ENCODE measurements at places on chromosomes 12 and 14. TPM values are rescaled to one million over a fixed set of nuclear protein-coding genes. Genes with fewer than 3 reads are reported as not detected.

DNA sequence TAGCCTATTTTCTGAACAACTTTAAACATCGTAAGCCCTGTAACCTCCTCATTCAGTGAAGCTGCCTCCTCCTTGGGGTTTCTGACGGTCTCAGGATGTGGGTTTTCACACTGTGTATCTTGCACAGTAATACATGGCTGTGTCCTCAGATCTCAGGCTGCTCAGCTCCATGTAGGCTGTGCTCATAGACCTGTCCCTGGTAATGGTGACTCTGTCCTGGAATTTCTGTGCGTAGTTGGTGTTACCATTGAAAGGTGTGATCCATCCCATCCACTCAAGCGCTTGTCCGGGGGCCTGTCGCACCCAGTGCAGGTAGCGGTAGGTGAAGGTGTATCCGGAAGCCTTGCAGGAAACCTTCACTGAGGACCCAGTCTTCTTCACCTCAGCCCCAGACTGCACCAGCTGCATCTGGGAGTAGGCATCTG is 980.5 kb downstream of the TMEM121 start:
- DNase-seq = peak; percentile 38

The TAS2R9 gene
- not detected for total RNA-seq

The TBC1D30 gene
- 0.14 TPM for total RNA-seq

The GLT1D1 gene
- not detected for total RNA-seq

- no peak for DNase-seq
Observed at GRCh38 chr12:123367511-123367910, 2.9 kb upstream of the SBNO1 start.

The PTCSC3 gene
- not detected for total RNA-seq

GRCh38 chr12:123967121-123967586 is 5.5 kb downstream of the CCDC92 start:
- DNase-seq = no peak

- no peak for DNase-seq
Observed at GRCh38 chr12:108918206-108918605, 38.3 kb downstream of the DAO start.

The LRRIQ1 gene
- not detected for total RNA-seq

- no peak for DNase-seq
Observed at GRCh38 chr12:106086696-106087095, 52.1 kb downstream of the NUAK1 start.

DNA sequence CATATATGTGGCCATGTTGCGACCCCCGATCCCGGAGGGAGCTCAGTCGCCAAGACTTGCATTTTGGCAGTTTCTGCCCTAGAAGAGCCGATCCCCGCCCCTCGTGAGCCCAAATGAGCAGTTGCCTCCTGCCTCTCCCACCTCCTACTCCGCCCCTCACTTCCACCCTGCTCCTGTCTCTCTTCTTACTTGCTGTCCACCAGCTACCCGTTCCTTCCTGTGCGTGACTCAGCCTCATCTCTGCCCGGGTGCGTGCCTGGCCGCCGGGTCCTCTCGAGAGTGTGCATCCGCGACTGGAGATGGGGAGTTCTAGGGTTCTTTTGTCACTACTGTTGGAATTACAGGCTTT is 585 bp downstream of the GPATCH2L start:
- peak; percentile 39 for DNase-seq

GRCh38 chr12:132955094-132956010 is 754 bp downstream of the ZNF605 start:
- DNase-seq = peak; percentile 27

- no peak for DNase-seq
Observed at GRCh38 chr12:73465106-73465505, 1072.5 kb upstream of the ATXN7L3B start.

DNA sequence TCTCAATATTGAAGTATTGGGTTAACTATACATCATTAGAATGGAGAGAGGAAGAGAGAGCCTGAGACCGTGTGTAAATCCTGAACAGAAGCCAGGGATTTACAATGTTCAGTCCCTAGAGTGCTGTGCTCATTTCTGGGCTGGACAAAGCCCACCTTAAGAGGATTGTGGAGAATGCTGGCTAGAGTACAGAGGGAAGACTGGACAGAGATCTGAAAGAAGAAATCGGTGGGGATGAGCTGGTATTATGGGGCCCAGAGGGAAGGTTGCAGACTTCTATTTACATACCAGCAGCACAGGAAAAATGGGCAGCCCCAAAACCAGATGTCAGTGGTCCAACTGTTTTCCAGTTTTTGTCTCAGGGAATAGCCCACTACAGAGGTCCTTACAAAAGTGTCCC is 42.3 kb downstream of the RTN1 start:
- no peak for DNase-seq

- DNase-seq = no peak
Observed at GRCh38 chr14:105577314-105577861, 51.0 kb downstream of the TMEM121 start.

DNA sequence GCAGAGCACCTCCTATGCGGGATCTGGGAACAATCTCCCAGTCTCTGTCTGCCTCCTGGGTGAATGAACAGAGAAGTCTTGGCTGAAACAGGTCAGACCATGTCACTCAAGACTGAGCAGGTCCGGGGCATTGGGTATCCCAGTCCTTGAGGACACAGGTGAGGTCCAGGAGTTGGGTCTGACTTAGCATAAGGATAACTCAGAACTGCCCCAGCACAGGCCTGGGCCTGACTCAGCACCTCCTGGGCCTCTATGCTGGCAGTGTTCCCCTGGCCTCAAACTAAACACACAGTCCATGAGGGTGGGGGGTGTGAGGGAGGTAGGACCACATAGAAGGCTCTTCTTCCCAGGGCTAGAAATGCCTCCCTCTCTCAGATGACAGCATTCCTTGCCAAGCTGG is 1.5 kb upstream of the SDR9C7 start:
- no peak for DNase-seq

- DNase-seq = no peak
Observed at GRCh38 chr14:50320283-50320682, 8.2 kb downstream of the DMAC2L start.

- no peak for DNase-seq
Observed at GRCh38 chr12:19201661-19202060, 72.1 kb downstream of the PLEKHA5 start.

GRCh38 chr12:64779354-64779974 is 20.3 kb upstream of the GNS start:
- no peak for DNase-seq

The GZMH gene
- total RNA-seq = 15.9 TPM

DNA sequence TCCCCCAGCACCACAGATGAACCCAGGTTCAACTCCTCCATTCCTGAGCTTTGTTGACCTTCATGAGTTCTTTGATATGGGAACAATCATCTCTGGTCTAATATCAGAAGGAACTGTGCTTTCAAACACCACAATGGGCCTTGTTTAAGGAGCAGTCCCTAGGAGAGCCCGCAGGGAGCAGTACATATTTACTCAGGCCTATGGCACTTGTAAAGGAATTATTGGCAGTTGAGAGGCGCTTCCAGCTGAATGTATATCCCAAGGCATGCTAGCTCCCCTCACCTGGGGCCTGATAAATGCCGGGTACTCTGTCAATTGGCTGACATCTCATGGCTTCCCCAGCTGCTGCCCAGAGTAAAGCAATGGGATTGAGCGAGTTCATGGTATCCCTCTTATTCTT is 76.2 kb downstream of the ZFP36L1 start:
- no peak for DNase-seq

- no peak for DNase-seq
Observed at GRCh38 chr14:20976291-20976690, 13.5 kb upstream of the METTL17 start.

DNA sequence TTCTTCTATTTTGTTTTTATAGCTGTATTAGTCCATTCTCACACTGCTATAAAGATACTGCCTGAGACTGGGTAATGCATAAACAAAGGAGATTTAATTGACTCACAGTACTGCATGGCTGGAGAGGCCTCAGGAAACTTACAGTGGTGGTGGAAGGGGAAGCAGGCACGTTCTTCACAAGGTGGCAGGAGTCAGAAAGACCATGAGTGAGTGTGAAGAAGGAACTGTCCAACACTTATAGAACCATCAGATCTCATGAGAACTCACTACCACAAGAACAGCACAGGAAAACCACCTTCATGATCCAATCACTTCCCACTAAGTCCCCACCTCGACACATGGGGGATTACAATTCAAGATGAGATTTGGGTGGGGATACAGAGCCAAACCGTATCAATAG is 42.3 kb downstream of the ARMH4 start:
- no peak for DNase-seq

The HECTD1 gene
- total RNA-seq = 152 TPM

DNA sequence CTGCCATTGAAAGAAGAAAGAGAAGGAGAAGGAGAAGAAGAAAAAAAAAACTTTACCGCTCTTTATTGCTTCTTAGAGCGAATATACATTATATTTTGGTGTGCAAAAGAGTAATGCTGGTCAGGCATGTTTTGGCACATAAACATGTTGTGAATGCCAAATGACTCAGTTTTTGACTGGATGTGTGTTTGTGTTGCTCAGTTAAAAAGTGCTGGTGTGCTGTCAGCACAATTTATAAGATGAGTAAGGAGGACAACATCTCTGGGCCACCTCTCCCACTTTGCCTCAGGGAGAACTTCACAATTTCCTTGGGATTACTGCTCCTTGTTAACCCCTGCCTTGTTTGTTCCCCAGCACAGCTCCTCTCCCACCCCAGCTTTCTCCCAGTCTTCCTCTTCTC is 584.8 kb downstream of the ETNK1 start:
- DNase-seq = no peak

The SERPINA5 gene
- not detected for total RNA-seq

GRCh38 chr12:52398176-52398575 is 8.0 kb downstream of the KRT82 start:
- no peak for DNase-seq

DNA sequence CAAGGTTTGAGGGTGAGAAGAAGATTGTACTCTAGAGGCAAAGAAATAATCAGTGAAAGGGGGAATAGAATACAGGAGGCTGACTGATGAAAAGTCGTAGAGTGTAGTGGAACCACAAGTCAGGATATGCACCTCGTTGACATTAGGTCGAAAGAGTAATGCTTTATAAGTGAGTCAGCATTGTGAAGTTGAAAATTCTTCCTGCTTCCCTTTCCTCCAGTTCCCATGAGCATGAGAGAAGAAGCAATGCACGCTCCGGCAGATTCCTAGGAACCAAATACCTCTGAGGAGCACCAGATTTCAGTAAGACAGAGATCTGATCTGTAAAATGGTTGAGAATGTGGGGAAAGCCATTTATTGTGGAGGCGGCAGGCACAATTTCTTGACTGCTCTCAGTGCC is 16.5 kb downstream of the CCER1 start:
- DNase-seq = no peak

- DNase-seq = no peak
Observed at GRCh38 chr14:85463512-85463911, 66.4 kb upstream of the FLRT2 start.

DNA sequence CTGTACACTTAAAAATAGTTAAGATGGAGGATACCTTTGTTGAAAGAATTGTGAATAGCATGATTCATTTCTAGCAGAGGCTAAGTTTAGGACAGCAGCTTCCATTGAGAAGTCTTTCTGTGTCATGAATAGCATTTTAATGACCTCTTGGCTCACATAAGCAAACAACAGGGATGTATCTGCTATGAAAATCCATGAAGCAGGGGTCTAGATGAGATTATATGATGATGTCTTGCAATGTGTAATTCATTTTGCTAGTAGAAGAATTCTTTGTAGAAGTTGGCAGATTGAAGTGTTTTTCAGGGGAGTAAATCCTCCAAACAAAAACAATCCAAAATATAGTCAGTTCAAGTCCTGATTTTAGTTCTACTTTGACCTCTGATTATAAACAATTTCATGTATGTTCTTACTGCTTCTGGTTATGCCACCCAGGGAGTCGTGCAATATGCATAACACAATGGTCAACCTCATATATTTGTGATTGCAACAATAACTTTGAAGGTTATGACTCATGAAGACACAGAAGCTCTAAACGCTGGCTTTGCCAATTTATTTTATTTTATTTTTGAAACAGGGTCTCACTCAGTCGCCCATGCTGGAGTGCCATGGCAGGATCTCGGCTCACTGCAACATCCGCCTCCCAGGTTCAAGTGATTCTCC is 6.9 kb upstream of the RD3L start:
- DNase-seq = no peak

The BDKRB2 gene
- total RNA-seq = not detected

GRCh38 chr14:33936391-33936790 is 14.5 kb downstream of the EGLN3 start:
- DNase-seq = no peak

DNA sequence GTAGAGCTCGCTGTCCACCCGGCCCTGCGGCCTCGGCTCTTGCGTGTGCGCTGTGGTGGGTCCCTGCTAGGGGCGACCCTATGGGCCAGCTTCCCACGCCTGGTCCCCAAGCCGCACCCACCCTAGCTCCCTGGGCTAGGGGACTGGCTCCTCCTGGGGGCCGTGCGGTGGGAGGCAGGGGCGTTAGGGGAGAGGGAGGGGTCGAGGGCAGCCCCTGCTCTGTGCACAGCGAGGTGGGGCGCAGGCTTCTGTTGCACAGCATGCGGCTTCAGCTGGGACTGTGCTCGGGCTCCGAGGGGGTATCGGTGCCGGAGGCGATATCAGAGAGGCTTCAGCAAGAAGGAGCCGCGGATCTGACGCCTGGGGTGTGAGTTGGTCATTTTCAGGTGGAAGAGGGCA is 86.1 kb downstream of the ALG10 start:
- DNase-seq = no peak

- no peak for DNase-seq
Observed at GRCh38 chr12:118256352-118256751, 116.4 kb downstream of the TAOK3 start.

- DNase-seq = no peak
Observed at GRCh38 chr12:1130571-1130970, 139.5 kb downstream of the ERC1 start.

The IFNG-AS1 gene
- 2.1 TPM for total RNA-seq

The SAMD15 gene
- 0.50 TPM for total RNA-seq

The TRPV4 gene
- not detected for total RNA-seq

GRCh38 chr12:71335151-71335962 is 104.2 kb upstream of the LGR5 start:
- no peak for DNase-seq

DNA sequence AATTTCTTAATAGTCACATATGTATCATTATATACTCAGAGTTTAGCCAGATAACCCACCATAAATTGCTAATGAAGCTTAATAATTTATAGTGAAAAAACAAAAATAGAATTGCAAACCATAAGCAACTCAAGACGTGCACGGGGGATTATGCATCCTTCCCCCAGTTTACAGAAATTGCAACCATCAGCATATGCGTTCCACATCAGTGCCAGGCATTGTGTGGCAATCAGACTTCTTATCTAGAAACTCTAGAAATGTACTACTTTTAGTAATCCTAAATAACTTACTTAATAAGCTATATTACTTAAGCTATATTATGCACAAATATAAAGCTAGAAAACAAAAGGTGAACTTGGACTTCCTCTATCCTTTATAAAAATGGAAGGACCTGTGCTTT is 115.8 kb downstream of the CRADD start:
- DNase-seq = no peak

DNA sequence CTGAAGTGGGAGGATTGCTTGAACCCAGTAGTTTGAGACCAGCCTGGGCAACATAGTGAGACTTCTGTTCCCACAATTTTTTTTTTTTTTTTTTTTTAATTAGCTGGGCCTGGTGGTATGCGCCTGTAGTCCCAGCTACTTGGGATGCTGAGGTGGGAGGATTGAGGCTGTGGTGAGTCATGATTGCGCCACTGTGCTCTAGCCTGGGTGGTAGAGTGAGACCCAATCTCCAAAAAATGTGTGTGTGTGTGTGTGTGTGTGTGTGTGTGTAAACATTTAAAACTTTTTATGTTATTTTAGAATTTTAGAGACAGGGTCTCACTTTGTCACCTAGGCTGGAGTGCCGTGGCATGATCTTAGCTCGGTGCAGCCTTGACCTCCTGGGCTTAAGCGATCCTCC is 6.8 kb downstream of the PPP1R36 start:
- no peak for DNase-seq

The CCDC197 gene
- not detected for total RNA-seq

Measured in CD8-positive, alpha-beta T cell (primary cell).